ENCODE measurements at places on chromosomes 4 and X.

DNA sequence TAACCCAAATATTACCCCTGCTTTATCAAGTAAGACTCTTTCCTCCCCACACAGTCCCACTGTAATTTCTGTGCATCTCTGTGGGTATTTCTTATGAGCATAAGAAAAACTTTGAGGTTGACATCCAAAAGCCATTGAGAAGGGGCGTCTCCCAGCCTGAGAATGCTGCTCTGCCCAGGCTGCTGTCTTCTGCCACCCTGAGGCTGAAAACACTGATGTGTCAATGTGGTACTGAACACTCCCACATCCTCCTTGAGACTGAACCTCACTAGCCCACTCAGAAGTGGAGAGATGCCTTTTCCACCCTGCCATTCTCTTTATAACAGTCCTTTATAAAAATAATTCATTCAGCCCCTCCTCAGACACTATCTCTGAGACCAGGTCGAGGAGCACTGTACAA is 120.8 kb downstream of the SMIM20 start:
- no peak for DNase-seq

- DNase-seq: no peak
These were observed 873.2 kb downstream of the RPA4 start for GRCh38 chrX:97756879-97757278.

DNA sequence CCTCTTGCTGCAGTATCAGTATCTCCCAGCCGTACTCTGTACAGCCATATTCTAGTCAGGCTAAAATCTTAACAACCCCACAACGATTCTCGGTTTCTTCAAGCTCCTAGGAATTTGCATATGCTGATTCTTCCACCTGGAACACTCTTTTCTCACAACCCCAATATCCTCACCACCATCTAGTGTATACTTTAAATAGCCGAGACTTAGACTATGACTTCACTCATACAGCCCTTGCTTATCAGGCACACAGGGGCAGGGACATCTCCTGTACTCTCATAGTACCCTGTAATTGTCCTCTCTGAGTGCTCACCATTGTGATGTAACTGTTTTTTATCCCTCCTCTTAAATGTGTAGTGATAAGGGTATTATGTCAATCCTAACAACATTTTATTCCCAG is 2126.4 kb upstream of the TENM3 start:
- no peak for DNase-seq

DNA sequence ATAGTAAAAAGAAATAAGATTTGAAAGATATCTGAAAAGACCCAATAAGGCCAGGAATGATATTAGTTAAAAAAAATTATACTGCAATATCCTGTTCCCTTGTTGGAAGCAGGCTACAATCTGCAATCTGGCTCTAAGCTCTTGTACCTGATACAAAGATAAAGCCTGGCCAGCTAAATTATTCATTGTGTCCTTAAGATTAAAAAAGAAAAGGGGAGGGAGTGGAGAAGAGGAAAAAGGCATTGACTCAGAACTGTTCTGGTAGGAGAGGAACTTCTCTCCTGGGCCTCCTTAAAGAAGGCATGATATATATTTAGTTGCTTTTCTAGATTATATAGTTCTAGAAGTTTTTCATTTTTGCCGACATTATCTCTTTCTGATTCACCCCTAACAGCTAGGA is 46.7 kb downstream of the IRF2 start:
- no peak for DNase-seq

DNA sequence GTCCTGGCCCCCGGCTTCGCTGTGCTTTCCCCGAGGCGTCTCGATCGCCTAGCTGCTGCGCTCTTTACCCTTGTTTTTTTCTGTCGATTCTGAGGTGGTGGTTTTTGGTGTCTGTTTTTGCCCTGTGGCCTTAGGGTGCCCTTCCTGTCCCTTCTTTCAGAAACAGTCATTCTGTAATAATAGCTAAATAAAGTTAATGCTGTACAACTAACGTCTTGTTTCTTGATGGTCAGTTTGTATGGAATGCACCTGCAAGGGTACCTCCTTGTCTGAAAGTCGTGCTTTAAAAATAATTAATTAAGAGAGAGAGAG is 686 bp downstream of the FIP1L1 start:
- no peak for DNase-seq

- DNase-seq: no peak
These were observed 5.1 kb upstream of the GABRQ start for GRCh38 chrX:152632445-152633097.

- DNase-seq: no peak
These were observed 435.2 kb upstream of the CTSO start for GRCh38 chr4:156388826-156389225.

DNA sequence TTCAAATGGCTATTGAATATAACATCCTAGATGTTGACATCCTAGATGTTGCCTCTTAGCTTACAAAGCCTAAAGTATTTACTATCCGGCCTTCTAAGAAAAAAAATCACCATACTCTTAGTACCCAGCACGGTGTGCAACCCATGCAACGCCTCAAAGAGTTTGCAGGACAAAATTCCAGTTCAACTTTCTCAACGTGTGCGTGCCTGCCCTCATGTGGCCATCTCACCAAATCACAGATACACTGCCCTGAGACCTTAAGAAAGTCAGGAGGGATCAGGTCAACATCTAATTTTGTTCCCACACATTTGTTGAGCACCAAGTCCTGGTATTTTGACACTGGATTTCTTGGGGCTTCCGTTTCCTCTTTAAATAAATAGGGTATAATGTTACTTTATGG is 68.3 kb downstream of the CRMP1 start:
- no peak for DNase-seq

GRCh38 chr4:6348408-6348807 is 78.8 kb downstream of the WFS1 start:
- no peak for DNase-seq

- DNase-seq: no peak
These were observed 29.5 kb upstream of the FGFR3 start for GRCh38 chr4:1763550-1764080.

DNA sequence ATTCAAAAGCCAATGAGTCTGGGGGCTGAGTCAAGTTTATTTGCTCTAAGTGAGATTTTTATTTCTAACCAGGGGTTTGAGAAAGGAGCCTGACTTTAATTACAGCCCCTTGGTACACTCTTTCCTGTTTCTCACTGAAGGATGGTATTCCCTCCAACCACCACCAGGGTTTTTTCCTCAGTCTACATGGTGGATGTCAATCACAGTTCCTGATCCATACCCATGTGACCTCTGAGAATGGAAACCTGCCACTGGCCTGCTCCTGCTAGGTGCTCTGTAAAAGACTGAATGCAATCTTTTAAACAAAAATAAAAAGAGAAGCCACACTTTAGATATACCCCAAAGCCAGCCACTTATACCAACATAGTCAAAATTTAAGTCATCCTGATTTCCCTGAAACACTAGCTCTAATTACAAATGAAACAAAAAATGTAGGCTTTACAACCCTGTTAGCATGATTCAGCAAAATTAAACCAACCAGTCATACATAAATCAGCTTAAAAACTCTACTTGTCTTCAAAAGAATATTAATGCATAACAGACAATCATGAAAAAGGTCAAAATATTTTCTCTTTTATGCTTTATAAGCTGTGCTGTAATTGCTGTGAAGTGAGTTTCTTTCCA is 112.1 kb upstream of the NWD2 start:
- no peak for DNase-seq

GRCh38 chr4:6908432-6909112 is 1.1 kb upstream of the TBC1D14 start:
- DNase-seq: no peak

GRCh38 chr4:57089549-57089948 is 20.6 kb downstream of the IGFBP7 start:
- DNase-seq: no peak

DNA sequence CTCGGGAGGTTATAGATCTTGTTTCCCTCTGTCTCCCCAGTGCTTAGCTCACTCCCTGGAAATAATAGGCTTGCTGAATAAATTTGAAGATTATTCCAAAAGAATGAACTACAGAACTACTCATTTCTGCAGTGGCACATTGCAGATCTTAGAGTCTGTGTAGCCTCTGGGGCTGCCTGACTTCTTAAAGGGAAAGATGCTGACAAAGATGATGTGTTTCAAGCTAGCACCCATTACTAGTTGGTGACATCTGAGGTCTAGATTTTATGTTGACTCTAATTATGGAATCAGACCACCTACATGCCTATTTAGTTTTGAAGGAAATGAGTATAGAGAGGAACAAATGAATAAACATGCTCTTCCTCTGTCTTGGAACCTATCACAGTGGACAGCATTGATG is 123.7 kb upstream of the KCNIP4 start:
- DNase-seq: no peak

- no peak for DNase-seq
These were observed 37.8 kb downstream of the ACSL1 start for GRCh38 chr4:184787766-184788503.

- no peak for DNase-seq
These were observed 62.8 kb downstream of the UCHL1 start for GRCh38 chr4:41319553-41319952.

DNA sequence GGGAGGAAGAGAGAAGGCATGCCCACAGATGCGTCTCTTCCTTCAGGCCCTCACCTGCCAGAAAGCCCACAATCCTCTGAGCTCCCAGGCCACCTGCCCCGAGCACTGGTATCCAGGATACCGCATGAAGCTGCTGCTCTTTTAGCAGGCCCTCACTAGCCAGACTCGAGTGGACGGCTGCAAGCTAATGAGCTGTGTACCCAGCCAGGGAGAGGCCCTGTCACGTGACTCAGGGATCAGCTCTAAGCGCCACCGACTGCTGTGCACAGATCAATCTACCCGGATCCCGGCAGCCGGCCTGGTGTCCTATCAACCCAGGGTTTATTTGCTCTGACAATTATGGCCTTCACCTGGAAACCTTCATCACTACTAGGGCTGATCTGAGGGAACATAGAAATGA is 39.0 kb downstream of the BCOR start:
- no peak for DNase-seq

GRCh38 chr4:185212581-185212980 is 3.2 kb downstream of the SNX25 start:
- no peak for DNase-seq

Measured in GM12892 (cell line).